Stimulated activated CD4-positive, alpha-beta T cell treated with anti-CD3 and anti-CD28 coated beads, Interleukin-1b, Interleukin-23, amount 100 ng/mL, for 48 hours (primary cell): ENCODE measurements at places on chromosomes 7 and 10.

- no peak for DNase-seq
Observed at GRCh38 chr10:27949528-27950241, 49.2 kb downstream of the ODAD2 start.

DNA sequence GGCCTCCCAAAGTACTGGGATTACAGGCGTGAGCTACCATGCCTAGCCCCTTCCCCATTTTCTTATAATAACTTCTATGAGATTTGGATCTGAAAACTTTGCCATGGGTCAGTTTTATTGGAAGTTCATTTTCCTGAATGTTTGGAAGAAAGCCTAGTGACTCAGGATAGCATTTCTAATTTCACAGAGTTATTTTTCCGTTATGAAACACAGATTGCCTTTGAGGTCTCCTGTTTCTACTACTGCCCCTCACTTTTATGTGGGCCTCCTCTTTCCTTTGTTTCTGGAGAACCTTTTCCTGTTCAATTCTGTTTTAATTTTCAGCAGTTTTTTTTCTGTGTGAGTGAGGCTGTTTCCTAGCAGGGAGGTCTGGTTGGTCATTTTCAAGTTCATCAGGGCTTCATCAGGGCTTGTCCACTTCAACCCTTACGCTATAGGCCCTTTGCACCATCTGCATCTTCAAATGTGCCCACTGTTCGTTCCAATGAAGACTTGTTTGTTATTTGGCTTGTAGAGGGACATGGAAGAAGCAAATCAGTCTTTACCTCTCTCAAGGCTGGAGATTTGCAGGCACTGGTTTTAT is 58.7 kb downstream of the BMPR1A start:
- DNase-seq, result no peak

- DNase-seq, result no peak
Observed at GRCh38 chr7:133054162-133054840, 27.6 kb downstream of the CHCHD3 start.

DNA sequence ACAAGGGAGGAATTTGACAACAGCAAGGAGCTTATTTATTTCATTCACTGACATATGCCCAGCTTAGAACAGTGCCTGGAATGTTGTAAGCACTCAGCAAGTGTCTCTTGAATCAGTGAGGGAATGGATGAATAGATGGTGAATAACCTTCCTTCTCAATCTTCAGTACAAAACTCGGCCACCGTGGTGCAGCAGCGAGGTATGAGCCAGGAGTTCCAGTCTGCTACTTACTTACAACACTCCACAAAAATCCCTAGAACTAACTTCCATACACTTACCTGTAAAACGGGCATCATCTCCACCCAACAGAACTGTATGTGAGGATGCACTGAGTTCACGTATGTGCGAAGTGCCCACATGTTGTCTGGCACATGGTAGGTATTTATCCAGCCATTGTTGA is 237.4 kb downstream of the WDR11 start:
- no peak for DNase-seq

DNA sequence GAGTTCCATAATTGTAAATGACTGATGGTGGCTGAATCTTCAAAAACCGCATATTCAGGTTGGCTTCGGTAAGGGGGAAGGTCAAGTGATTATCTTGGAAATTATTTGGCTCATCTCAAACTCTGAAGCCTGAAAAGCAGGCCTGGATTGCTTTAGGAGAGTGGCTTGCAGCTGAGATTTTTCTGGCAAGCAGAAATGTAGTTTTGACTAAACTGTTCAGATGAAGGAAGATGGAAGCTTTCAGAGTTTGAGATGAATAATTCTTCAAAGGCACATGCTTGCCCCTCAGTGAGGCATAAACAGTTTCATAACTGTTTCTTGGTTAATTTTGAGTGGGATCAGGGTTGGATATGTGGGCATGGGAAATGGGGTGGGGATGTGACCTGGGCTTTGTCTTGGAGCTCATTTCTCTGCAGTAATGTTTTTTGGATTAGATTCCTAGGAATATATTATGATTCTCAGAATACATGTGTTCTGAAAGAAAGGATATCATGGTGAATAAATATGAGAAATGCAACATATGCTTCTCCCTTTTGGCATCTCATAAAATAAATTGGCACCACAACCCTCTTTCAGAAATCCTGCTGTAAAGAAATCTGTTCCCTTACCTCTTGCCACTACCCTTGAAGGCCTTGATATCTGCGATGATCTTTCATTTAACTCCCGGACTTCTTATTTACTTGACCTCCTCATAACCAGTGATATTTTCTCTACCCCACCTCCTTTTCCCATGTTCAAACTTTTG is 469.2 kb downstream of the ADRA2A start:
- no peak for DNase-seq
